Right lobe of liver (tissue), 6 donors: ENCODE measurements at places on chromosomes 7 and 10. TPM values are rescaled to one million over a fixed set of nuclear protein-coding genes. Genes with fewer than 3 reads are reported as not detected.

DNA sequence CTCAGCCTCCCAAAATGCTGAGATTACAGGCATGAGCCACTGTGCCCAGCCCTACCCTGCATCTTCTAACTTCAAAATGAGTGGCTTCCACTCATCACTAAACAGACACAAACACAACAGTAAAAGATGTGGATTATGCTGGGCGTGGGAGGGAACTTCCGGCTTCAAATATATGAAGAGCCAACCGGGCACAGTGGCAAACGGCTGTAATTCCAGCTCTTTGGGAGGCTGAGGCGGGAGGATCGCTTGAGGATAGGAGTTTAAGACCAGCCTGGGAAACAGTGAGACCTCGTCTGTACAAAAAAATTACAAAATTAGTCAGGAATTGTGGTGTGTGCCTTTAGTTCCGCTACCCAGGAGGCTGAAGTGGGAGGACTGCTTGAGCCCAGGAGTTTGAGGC is 92.2 kb upstream of the GNA12 start:
- no peak for DNase-seq

DNA sequence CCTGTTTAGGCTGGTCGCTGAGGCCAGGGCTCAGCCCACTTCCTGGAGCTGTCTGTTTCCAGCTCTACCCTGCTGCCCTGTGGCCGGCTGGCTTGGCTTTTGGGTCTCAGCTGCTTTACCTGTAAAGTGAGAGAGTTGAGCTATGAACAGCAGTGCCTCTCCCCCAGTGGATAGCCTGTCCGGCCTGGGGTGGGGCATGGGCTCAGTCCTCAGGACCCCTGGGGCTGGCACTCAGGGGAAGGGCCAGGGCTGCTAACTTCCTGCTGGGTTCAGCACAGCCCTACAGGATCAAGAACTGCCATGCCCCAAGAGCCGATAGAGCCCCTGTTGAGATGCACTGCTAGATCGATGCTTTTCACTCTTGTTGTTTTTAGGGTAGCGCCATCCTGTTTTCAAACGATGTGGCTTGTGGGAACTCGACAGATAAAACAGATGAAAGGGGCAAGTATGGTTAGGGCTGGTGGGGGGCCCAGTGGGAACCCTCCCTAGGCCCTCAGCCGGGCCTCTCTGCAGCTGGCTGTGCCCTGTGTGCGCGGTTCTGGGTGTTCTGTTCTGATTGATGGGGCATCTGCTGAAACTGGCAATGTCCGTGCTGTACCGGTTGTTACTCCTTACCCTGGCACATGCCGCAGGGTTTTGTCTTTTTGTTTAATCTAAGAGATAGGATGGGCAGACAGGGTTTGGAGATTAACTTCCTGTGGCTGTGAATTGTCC is 10.0 kb upstream of the SFRP5 start:
- DNase-seq, result no peak

- DNase-seq, result no peak
Measured at GRCh38 chr10:71644307-71645180, 75.0 kb downstream of the C10orf105 start.

Gene SNX10
- total RNA-seq, result 10.1 TPM

GRCh38 chr10:34553747-34554146 is 261.3 kb downstream of the PARD3 start:
- no peak for DNase-seq

Gene TMEM225B
- 0.25 TPM for total RNA-seq

Gene LRIT1
- not detected for total RNA-seq

Gene ATOH7
- 0.44 TPM for total RNA-seq

DNA sequence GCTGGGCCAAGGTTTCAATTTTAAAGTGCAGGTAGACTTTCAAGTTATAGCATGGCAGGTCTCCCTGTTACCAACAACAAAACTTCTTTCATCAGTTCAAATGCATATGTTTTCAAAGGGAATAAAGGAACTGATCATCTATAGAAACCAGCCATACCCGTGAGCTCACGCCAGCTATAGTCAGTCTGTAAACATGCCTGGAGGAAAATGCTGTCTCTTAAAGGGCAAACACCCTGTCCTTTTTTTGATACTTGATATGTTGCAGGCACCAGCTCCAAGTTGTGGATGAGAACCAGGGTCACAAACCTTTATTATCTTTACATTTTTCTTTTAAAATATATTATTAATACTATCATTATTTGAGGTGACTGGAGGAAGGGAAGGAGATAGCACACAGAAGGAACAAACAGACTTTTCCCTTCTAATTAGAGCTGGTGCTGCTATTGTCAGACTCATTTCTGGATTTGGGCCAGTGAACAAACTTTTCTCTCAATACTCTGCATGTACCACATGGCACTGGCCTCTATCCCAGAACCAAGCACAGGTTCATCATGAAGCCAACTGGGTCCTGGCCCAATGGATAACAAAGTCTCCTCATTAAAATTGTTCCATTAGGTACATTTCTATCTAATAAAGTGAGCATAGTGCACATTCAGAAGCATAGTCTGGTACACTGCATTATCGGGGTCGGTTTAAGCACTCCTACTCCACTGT is 1102.4 kb downstream of the SORCS3 start:
- DNase-seq, result no peak

Gene SLC25A28
- total RNA-seq, result 33.8 TPM

Gene IKZF1
- total RNA-seq, result 3.1 TPM

GRCh38 chr10:11673346-11674280 is 62.2 kb upstream of the USP6NL start:
- DNase-seq, result no peak

DNA sequence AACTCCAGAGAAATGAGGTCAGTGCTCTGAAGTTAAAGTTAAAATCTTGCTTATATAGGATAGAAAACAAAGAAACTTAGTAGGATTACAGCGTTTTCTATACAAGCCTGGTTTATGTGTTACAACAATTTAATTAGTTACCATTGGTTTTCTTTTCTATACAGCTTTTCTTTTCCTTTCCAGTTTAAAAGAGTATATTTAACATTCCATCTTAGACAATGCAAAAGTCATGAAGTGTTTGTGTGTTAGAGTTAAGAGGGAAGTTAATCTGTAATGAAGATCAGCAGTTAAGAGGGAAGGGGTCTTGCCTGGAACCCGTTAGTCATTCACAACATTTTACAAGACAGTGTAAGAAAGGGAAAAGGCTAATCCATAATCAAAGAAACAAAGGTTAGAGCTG is 338.3 kb downstream of the OTUD1 start:
- no peak for DNase-seq

DNA sequence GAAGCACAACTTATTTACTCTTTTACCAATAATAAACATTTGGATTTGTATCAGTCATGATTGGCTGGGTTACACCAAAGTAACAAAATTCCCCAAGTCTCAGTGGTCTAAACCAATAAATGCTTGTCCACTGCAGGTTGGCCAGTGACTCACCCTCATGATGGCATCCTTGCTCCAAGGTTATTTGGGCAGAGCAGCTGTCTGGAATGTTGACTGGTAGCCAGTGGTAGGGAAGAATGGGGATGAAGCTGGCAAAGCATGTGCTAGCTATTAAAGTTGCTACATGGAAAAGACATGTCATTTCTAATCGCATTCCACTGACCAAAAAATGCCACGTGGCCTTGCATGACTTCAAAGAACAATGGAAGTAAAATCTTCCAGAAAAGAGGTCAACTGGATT is 1168.7 kb upstream of the CELF2 start:
- no peak for DNase-seq

Gene NPSR1
- total RNA-seq, result not detected

GRCh38 chr10:128850647-128851046 is 616.4 kb upstream of the MGMT start:
- no peak for DNase-seq

GRCh38 chr7:150502519-150502918 is 12.2 kb upstream of the GIMAP7 start:
- DNase-seq, result no peak
